ENCODE measurements at places on chromosomes 3 and 15.

GRCh38 chr3:120442975-120443517, 7.7 kb downstream of the FSTL1 start:
- DNase-seq, result peak; percentile 57

DNA sequence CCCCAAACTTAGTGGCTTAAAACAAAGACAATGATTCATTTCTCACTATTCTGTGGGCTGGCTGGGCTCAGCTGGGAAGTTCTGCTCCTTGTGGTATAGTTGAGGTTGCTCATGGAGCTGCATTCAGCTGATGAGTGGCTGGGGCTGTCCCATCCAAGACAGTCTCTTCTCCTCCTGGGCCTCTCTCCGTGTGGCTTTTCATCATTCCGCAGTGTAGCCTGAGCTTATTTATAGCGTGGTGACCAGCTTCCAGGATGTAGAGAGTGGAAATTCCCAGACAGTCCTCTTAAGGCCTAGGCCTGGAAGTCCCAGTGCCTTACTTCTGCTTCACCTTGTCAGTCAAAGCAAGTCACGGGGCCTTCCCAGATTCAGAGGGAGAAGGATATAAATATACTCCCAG, 136.7 kb upstream of the DAZL start:
- DNase-seq, result peak; percentile 49

DNA sequence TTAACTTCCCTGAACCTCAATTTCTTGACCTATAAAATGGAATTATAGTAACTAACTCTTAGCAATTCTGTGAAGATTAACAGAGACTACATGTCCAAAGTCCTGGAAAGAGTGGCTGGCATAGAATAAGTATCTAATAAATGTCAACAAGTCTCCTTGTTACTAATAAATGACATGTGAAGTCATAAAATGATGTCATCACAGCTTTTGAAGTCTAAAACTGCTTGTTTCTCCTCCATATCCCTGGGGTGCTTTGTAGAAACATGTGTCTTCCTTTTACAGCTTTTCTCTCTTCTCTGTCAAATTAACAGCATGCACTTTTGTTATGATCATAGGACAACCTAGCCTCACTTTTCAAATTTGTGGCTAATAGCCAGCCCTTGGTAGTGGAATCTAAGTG, 510.2 kb downstream of the NTRK3 start:
- DNase-seq, result no peak

DNA sequence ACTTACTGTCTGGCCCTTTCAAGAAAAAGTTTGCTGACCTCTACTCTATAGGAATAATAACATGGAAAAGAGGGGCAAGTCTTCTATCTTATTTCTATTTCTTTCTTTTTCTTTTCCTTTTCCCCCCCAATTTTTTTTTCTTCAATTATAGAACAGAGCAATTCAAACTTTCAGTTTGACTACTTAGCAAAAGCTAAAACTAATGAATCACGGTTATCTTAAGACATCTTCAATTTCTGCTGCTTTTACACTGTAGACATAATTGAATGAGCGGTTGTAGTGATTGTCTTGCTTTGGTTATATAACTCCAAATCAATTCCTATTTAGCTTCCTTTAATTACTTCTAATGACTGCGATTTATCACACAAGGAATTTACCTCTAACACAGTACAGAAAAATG, 74.3 kb upstream of the P2RY1 start:
- no peak for DNase-seq

DNA sequence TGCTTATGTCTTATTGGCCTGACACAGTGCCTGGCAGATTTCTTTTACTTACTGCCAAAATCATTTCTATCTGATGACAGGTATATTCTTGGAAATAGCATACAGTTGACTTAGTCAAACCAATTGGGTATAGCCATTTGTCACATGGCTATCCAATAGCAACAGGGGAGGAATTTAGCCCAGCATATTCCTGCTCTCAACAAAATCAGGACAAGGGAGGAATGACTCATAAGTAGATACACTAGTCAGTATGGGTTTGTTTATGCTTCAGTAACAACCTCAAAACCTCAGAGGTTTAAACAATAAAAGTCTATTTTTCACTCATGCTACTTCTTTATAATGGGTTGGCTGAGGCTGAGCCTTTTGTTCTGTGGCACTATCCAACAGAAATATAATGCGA, 38.0 kb upstream of the VILL start:
- no peak for DNase-seq

Measured in GM23248 (cell line).